ENCODE measurements at places on chromosomes 7 and 10.

DNA sequence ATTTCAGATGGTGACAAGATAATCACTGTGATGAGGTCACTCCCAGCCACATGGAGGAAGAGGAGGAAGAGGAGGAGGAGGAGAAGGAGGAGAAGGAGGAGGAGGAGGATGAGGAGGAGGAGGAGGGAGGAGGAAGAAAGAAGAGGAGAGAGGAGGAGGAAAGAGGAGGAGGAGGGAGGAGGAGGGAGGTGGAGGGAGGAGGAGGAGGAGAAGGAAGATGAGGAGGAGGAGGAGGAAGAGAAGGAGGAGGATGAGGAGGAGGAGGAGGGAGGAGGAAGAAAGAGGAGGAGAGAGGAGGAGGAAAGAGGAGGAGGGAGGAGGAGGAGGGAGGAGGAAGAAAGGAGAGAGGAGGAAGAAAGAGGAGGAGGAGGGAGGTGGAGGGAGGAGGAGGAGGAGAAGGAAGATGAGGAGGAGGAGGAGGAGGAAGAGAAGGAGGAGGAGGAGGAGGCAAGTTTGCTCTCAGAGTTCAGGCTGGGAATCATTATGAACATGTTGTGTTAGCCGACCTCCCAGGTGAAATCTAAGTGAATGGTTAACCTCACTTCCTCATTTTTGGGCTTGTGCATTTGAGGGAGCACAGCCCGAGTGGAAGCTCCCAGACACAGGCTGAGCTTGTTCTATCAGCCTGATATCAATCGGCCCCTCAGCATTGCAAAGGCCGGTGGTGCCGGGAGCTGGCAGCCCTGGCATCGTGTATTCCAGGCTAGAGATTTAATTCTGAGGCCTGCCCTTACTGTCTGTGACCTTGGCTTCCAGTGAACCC is 236.2 kb upstream of the PITRM1 start:
- no peak for DNase-seq

DNA sequence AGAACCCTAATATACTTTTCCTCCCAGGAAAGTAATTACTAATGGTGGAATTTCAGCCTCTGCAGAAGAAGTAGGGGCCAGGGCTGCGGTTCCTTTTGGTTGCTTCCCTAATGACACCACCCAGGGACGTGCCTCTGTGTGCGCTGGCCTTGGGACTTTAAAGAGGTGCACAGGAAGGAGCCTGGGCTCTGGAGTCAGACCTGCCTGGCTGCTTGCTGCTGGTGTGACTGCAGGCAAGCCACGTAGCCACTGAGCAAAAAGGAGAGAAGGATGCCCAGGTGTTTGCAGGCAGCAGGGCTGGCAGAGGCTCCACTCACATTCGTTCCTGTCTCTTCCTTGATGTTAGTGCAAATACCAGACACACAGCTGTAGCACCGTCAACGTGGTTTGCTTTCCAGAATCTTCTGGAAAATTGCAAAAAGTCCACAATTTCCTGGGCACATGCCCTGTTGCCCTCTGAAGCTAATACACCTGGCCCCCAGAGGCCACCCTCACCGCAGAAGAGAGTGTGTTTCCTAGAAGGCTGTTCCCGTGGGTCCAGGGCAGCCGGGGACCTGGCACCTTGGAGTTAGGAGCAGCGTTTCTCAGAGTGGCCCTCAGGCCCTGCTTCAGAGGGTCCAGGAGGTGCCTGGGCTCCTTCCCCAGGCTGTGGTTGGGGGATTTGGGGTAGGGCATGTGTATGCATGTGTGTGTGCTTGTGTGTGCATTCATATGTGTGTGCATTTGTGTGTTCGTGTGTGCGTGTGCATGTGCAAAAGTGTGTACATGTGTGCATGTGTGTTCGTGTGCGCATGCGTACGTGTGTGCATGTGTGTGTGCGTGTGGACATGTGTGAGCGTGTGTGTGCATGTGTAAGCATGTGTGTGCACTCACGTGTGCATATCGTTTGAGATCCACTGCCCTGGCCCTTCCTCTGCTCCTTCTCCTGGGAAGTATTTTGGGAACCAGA is 12.8 kb upstream of the PRKAG2 start:
- DNase-seq: no peak

DNA sequence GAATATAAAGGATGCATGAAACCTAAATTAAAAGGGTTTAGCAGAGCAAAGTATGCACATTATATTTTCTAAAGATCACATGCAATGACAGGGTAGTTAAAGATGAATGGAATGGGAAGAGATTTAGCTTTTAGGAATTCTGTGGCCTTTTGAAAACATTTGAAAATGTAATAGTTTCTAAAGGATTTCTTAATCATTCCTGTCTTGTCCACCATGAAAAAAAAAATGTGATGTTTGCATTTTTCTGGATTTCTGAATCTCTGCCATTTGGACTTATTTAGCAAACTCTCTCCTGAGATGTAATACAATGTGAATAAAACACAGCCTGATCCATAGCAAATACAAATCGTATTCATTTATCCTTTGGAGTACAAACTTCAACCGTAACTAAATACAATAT is 126.6 kb upstream of the RAB11FIP2 start:
- no peak for DNase-seq

- DNase-seq: no peak
These were observed 1.3 kb upstream of the FOXL3 start for GRCh38 chr7:288671-289101.

DNA sequence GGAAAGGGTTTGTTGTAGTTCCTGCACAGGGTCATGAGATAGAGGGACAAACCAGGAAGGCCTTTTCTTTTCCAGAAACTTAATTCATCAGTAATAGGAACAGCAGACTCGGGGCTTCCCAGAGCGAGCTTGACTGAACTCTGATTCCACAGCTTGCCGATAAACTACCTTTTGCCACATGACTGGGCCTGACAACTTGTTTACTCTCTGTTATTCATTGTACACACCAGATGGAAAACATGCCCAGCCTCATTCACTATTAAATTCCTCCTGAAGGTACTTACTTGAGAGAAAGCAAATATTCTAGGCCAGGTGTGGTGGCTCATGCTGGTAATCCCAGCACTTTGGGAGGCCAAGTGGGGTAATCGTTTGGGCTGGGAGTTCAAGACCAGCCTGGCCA is 77.1 kb upstream of the FGFR2 start:
- no peak for DNase-seq

DNA sequence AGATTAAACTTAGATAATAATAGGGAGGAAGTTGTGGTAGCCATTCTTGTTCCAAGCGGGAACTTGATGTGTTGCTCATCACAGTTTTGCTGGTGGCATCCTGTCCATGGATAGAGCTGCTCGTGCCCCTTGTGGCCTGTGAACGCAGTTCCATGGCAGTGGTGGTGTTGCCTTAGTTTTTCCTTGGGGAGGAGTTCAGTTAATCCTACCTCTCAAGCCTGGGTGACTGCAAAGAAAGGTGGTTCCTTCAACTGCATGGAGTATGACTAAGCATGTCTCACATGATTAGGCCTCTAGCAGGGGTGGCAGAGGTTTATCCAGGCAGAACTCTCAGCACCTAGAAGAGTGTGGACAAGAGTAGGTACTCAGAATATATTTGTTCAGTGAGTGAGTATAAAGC is 99.7 kb downstream of the MAPK8 start:
- no peak for DNase-seq

DNA sequence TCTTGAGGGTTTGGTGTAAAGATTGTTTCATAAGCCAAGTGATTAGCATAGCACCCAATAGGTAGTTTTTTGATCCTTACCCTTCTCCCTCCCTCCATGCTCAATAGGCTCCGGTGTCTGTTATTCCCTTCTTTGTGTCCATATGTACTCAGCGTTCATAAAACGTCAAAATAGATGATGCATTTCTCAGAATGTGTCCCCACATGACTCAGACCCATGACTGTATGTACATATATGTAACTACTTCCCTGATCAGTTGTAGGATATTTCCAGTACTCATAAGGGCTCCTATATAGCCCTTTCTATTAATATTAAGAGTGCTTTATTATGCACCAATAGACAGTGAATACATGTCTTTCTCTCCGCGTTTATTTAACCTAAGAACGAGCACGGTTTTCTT is 466.9 kb downstream of the KIF20B start:
- DNase-seq: no peak

- no peak for DNase-seq
These were observed 7.9 kb downstream of the ESYT2 start for GRCh38 chr7:158821171-158822031.

GRCh38 chr10:131980761-131981428 is 828 bp downstream of the BNIP3 start:
- no peak for DNase-seq

DNA sequence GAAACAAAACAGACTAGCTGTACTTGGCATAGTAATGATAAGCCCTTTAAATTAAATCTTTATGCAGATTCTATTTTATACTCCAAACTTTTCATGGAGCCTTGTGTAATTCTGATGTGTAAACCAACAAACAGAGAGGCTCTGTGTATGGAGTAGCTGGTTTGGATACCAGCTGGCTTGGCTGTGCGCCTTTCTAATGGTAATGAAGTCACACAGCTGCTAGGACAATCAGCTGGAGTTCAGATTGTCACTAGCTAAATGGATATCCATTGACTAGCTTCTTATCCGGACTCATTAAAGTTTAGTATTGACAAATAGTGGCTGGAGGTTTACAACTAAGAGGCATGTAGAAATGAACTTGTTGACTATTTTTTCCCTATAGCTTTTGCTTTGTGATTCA is 398.4 kb downstream of the DGKB start:
- DNase-seq: no peak

- DNase-seq: no peak
These were observed 2.6 kb downstream of the HOXA9 start for GRCh38 chr7:27162561-27163287.

GRCh38 chr10:118511711-118512110 is 83.7 kb downstream of the PRLHR start:
- DNase-seq: no peak

- no peak for DNase-seq
These were observed 53.5 kb downstream of the ZNF467 start for GRCh38 chr7:149719912-149720335.

DNA sequence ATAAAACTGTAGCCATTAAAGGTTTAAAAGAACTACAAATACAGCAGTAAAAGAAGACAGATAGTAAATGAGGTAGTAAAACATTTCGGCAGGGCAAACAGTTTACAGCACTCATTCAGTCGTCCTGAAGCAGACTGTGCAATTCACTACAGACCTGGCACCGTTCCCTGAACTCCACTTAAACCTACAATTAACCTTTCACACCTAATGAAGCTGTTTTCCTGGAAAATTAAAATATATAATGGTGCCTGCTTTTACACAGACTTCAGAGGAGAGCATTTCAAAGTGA is 335.3 kb downstream of the GFRA1 start:
- no peak for DNase-seq

DNA sequence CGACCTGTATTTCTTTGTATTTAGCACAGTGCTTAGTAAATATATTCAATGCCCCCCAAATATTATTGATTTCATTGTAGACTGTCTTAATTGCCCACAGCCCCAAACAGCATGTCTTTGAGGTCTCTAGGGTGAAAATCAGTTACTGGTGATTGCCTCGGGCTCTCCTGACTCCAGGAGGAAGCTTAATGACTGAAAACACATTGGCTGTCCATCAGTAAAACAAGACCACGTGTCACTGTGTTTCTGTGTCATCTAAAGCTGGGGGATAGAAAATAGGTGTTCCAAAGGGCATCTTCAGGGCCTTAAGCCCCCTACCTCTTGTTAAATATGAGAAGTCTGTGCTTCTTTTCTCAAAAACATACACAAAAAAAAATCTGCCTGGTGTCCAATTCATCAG is 67.9 kb downstream of the CACNA2D1 start:
- no peak for DNase-seq

- DNase-seq: no peak
These were observed 12.7 kb downstream of the FAS start for GRCh38 chr10:89003344-89003743.

DNA sequence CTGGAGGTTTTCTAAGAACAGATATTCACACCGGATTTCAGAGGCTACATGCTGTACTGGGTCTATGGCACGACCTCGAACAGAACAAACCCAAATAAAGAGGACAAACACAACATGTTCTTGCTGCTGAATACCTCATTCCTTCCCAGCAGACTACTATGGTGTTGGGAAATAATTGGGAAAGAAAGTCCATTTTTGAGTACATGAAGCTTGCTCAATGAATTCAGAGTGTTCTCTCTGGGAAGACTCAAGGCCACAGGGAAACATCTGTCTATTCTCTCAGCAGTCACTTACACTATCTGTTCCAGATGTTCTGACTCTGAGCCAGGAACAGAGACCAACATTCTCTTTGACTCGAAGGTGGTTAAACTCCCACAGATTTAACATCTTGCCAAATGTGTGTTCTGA is 30.9 kb downstream of the LAMB1 start:
- no peak for DNase-seq

- DNase-seq: no peak
These were observed 77.9 kb downstream of the MRPL32 start for GRCh38 chr7:43010061-43010460.

- DNase-seq: no peak
These were observed 116.8 kb downstream of the CPED1 start for GRCh38 chr7:121105262-121105661.

DNA sequence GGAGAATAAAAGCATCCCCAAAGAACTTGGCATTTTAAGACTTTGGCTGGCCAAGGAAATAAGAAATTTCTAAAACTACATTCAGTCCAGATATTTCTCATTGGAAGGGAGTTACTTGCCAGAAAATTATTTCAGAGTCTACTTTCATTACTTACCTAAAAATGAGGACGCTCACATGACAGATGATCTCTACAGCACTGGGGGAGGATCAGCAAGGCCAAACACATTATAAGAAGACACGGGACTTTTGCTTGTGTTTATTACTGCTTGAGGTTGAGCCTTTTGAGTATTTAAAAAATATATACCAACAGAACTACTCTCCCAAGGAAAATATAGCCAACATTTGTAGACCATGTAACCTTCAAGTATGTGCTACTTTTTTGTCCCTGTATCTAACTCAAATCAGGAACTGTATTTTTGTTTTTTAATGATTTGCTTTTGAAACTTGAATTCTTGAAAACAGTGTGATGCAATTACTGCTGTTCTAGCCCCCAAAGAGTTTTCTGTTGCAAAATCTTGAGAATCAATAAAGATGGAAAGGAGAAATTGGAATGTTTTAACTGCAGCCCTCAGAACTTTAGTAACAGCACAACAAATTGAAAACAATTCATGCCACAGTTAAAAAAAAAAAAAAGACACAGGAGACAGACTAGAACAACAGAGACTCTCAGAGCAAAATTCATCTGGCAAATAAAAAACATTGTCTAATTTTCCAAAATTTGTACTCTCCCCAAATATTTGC is 128.1 kb downstream of the ZNF438 start:
- no peak for DNase-seq

GRCh38 chr7:12719981-12720865 is 32.8 kb downstream of the ARL4A start:
- DNase-seq: no peak

DNA sequence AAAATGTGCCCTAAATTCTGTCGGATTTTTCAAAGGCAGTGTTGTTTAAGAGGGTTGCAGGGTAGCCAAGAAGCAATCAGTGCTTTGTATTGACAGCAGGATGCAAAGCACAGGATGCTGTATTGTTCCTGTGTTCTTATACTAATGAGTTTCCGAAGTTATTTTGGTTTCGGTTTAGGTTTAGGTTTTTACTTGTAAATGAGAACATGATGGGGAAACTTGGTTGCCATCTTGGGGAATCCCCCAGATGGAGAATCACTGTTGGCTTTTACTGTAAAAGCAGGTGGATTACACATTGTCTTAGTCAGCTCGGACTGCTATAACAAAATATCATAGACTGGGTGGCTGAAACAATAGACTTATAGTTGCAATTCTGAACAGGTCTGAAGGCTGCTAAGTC is 72.1 kb downstream of the INHBA start:
- no peak for DNase-seq

All from stimulated activated CD4-positive, alpha-beta T cell treated with anti-CD3 and anti-CD28 coated beads, TNF-alpha, amount 100 ng/mL, for 1 hour (primary cell).